ENCODE measurements at places on chromosomes 1 and 21. TPM values are rescaled to one million over a fixed set of nuclear protein-coding genes. Genes with fewer than 3 reads are reported as not detected.

GRCh38 chr1:70331962-70332361, 22.6 kb downstream of the ANKRD13C start:
- peak; percentile 27 for DNase-seq

The AGBL4 gene
- not detected for total RNA-seq

The MAP10 gene
- 1.5 TPM for total RNA-seq

GRCh38 chr21:26212220-26212619, 41.6 kb upstream of the APP start:
- no peak for DNase-seq

GRCh38 chr1:90722874-90723589, 5.9 kb upstream of the BARHL2 start:
- no peak for DNase-seq

GRCh38 chr1:222525951-222526350, 22.0 kb downstream of the HHIPL2 start:
- no peak for DNase-seq

DNA sequence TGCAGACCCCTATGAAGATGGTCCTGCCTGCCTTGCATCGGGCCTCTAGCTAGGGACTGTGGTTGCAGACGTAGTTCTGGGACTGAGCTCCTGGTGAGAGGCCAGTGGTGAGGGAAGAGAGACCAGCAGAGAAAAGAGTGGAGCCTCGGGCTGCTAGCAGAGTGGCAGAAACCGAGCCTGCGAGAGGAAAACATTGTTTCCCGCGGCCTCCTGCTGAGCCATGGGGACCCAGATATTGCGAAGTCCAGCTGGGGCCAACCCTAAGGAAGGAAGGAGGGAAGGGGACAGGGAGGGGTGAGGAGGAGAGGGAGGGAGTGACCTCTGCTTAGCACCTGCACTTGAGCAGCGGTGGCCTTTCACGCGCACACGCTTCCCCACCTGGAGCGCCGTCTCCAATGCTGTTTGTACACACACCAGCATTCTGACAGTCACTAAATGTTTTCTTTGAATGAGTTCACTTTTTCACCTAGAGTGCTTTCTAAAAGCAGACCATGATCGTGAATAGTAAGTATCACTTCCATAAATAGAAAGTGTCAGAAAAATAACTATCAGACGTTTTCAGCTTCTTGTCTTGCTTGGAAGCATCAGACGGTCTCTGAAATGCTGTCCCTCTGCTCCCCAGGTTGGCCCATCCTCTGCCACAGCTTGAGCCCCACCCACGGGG, 2.5 kb upstream of the FNDC10 start:
- no peak for DNase-seq

DNA sequence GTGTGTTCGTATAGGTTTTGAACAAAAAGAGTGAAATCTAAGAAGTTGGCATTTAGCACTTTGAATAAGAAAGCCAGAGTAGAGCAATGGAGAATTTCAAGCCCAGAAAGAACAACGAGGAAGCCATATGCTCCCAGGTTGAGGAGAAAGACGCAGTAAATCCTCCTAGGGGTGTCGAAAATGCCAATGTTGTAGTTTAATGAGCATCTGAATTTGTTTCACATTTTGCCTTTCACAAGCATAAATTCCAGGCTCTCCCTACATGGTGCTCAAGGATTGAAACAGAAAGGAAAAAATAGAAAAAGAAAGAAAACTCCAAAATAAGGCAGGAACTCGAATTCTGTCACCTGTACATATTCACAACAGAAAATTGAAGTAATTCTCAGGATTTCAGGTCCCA, 264.7 kb upstream of the SGIP1 start:
- no peak for DNase-seq

- no peak for DNase-seq
These were observed 21.4 kb downstream of the TEX38 start for GRCh38 chr1:46692811-46693770.

The PTPN7 gene
- not detected for total RNA-seq

DNA sequence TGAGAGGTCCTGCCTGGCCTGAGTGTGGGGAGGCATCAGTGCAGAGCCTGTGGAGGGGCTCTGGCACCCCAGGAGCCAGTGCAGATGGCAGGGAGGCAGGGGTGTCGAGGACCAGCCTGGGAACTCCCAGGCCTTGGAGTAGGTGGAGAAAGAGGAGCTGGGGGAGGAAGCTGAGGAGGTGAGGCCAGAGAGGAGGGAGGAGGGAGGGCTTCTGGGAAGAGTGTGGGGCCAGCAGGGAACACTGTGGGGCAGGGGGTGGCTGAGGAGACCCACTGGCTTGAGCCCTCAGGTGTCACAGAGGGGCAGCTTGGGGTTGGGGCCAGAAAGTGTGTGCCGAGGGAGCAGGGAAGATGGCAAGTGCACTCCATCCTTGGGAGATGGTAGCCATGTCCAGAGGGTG, 3.8 kb downstream of the COQ8A start:
- DNase-seq: no peak

GRCh38 chr21:29018540-29018939, 609 bp downstream of the RWDD2B start:
- DNase-seq: peak; percentile 56

DNA sequence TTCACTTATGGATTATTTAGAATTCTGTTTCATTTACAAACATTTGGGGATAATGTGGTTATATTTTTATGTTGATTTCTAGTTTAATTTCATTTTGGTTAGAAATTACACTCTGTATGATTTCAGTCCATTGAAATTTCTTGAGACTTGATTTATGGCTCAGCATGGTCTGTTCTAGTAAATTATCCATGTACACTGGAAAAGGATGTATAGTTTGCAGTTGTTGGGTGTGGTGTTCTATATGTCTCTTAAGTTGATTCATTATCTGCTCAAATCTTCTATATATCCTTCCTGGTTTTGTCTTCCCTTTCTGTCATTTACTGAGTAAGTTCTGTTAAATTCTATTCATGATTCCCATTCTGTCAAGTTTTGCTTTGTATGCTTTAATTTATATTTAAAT, 52.3 kb downstream of the RAP1A start:
- DNase-seq: no peak

The RHD gene
- total RNA-seq: not detected
